ENCODE measurements at places on chromosomes 12 and 14. TPM values are rescaled to one million over a fixed set of nuclear protein-coding genes. Genes with fewer than 3 reads are reported as not detected.

NEUROD4 gene
- not detected for total RNA-seq

SLC17A8 gene
- 0.34 TPM for total RNA-seq

TEX52 gene
- total RNA-seq, result not detected

EPS8 gene
- 90.5 TPM for total RNA-seq

CDH24 gene
- total RNA-seq, result 2.6 TPM

CMKLR1 gene
- total RNA-seq, result 53.0 TPM

SERPINA3 gene
- total RNA-seq, result 29.7 TPM

DNA sequence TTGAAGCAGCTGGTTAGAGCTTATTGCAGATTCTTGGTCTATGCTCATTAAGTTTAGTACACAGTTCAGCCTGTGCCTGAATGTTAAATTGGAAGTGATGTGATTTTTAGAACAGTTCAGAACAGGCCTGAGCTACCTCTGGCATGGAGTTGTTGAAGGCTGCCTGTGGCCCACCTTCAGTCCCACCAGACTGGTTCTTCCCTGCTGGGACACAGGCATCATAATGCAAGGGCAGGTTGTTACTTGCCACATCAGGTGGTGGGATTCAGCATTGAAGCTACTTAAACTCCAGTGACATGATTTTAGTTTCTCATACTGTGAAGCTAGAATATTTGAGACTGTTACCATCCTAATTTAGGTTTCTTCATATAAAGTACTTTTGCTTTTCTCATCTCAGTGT lies 49.4 kb downstream of the PROX2 start:
- no peaks in the 10 kb centered on the region for H3K36me3 ChIP-seq
- no peak overlapping the region for H3K4me3 ChIP-seq
- H3K4me1 ChIP-seq, result no peaks in the 10 kb centered on the region

- peaks cover 10% of the 10 kb centered on the region for H3K4me1 ChIP-seq
- H3K36me3 ChIP-seq, result no peaks in the 10 kb centered on the region
- H3K27ac ChIP-seq, result no peak overlapping the region
Observed at GRCh38 chr12:700016-700415, 36.8 kb upstream of the NINJ2 start.

- no peaks in the 10 kb centered on the region for H3K4me1 ChIP-seq
- no peaks in the 10 kb centered on the region for H3K27me3 ChIP-seq
- peaks cover 5% of the 10 kb centered on the region for H3K36me3 ChIP-seq
- DNase-seq, result no peak
- H3K27ac ChIP-seq, result no peak overlapping the region
Observed at GRCh38 chr14:64265222-64265621, 28.9 kb downstream of the ESR2 start.

DNA sequence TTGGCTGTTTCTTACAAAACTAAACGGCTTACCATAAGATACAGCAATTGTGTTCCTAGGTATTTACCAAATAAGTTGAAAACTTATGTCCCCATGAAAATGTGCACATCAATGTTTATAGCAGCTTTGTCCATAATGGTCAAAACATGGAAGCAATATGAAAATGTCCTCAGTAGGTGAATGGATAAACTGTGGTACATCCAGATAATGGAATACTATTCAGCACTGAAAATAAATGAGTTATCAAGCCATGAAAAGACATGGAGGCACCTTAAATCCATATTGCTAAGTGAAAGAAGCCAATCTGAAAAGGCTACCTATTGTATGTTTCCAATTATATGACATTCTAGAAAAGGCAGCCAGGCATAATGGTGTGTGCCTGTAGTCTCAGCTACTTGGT lies 40.7 kb downstream of the CFL2 start:
- H3K27ac ChIP-seq, result no peak overlapping the region
- DNase-seq, result no peak
- H3K4me1 ChIP-seq, result peaks cover 13% of the 10 kb centered on the region

DNA sequence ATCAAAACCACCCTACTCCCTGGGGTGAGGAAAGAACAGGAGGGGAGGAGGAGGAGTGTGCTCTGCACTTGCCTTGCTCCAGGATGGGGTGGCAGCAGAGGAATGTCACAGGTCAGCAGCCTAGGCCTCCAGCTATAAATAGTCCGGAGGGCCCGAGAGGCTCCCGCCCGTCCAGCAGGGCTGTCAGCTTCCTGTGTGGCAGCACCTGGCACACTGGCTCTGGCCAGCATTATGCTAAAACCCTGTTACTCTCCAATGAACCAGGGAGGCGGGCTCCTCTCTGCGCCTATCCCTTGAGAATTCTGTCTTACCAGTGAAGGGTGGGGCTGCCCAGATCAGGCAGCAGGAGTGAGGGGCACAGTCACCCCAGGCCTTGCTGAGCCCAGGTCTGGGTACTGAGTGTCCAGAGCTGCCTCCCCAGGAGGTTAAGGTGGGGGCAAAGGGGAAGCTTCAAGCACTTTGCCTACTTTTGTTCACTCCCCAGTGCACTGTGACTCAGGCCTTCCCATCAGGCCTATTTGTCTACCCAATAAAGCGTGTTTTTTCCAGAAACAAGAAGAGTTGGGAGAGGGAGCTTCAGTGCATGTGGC lies 1.2 kb upstream of the COX14 start:
- peak overlapping the region; percentile 73 for H3K4me3 ChIP-seq
- peaks cover 36% of the 10 kb centered on the region for H3K4me1 ChIP-seq
- H3K27me3 ChIP-seq, result no peaks in the 10 kb centered on the region
- peak overlapping the region; percentile 96 for H3K27ac ChIP-seq
- peak; percentile 89 for DNase-seq
- H3K36me3 ChIP-seq, result peaks cover 24% of the 10 kb centered on the region

DNA sequence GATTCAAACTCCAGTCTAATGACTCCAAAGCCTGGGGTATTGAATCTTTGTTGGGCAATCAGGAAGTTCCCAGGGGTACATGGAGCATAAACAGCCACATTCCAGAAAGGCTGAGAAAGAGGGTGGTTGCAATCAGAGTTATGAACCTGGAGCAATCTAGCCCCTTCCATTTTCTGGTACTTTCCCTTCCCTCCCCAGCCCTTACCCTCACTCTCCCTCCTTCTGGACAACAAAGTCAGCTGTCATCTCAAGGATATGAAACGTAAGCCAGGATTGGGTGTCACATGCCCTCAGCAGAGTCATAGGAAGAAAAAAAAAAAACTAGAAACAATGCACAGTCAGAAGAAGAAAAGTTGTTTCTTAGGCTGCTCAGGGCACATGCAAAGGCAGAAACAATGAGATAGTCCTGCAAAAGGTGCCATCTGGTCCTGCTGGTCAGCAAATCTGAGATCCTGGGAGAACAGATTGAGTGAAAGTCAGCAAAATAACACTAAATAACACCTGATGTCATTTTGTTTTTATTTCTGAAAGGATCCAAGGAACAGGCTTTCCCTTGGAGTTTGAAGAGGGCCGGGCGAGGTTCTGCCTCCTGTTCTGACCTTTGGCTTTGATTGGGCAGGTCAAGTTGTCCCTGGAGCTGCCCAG lies 27.1 kb downstream of the TMEM229B start:
- H3K4me3 ChIP-seq, result no peak overlapping the region
- DNase-seq, result no peak
- H3K27ac ChIP-seq, result no peak overlapping the region
- H3K27me3 ChIP-seq, result no peaks in the 10 kb centered on the region

- H3K4me1 ChIP-seq, result no peaks in the 10 kb centered on the region
- H3K36me3 ChIP-seq, result no peaks in the 10 kb centered on the region
- H3K4me3 ChIP-seq, result no peak overlapping the region
- DNase-seq, result no peak
Observed at GRCh38 chr12:79115743-79116142, 251.2 kb downstream of the SYT1 start.

GRCh38 chr12:50297027-50297426 lies 13.7 kb upstream of the LIMA1 start:
- peaks cover 5% of the 10 kb centered on the region for H3K36me3 ChIP-seq
- peaks cover 21% of the 10 kb centered on the region for H3K4me1 ChIP-seq
- H3K27me3 ChIP-seq, result no peaks in the 10 kb centered on the region
- no peak for DNase-seq

DNA sequence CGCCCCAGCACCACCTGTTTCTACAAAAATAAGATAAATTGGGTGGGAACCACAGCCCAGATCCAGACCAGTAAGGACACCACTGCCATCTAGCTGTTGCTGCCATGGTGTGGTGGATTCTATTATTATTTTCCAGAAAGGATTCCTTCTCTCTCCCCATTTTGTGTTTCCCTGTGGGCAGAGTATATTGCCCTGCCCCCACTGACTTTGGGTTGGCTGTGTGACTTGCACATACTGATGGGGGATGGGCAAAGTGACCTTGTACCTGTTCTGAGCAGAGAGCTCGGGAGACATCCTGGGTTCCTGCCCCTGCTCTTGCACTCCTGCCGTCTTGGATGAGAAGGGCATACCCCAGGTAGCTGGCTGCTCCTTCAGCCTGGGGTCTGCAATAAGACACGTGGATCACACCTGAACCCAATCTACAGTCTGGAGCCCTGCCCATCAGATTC lies 24.3 kb downstream of the MOAP1 start:
- H3K4me3 ChIP-seq, result no peak overlapping the region
- DNase-seq, result no peak
- H3K36me3 ChIP-seq, result no peaks in the 10 kb centered on the region
- H3K27ac ChIP-seq, result no peak overlapping the region
- H3K4me1 ChIP-seq, result no peaks in the 10 kb centered on the region
- H3K27me3 ChIP-seq, result no peaks in the 10 kb centered on the region

GRCh38 chr14:101132051-101132571 lies 228.6 kb upstream of the RTL1 start:
- no peaks in the 10 kb centered on the region for H3K4me1 ChIP-seq
- H3K27me3 ChIP-seq, result peaks cover 70% of the 10 kb centered on the region
- H3K27ac ChIP-seq, result no peak overlapping the region
- no peak for DNase-seq
- H3K4me3 ChIP-seq, result no peak overlapping the region

- H3K27ac ChIP-seq, result peak overlapping the region; percentile 66
- H3K4me3 ChIP-seq, result no peak overlapping the region
- no peak for DNase-seq
- no peaks in the 10 kb centered on the region for H3K27me3 ChIP-seq
- H3K4me1 ChIP-seq, result peaks cover 12% of the 10 kb centered on the region
- no peaks in the 10 kb centered on the region for H3K36me3 ChIP-seq
Observed at GRCh38 chr12:93740751-93741150, 63.6 kb downstream of the CRADD start.

- H3K27me3 ChIP-seq, result no peaks in the 10 kb centered on the region
- peaks cover 7% of the 10 kb centered on the region for H3K4me1 ChIP-seq
- no peak overlapping the region for H3K27ac ChIP-seq
- no peak for DNase-seq
- no peak overlapping the region for H3K4me3 ChIP-seq
Observed at GRCh38 chr12:31203261-31203660, 122.7 kb downstream of the SINHCAF start.

DNA sequence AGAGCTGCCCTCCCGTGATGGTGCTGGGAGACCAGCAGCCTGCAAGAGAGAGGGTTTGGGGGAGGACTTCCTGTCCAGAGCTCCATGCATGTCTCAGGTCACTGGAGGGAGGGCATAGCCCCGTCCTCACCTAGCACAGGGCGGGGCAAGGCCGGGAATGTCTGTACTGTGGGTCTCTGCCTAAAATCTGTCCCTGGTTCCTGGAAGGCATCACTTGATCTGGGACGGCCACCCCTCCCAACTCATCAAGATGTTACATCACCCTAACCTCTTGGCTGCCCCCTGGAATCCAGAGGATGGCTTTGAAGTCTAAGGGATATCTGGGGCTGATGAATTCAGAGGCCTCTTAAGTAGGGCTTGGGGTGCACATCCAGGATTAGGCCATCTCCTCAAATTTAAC lies 37.0 kb upstream of the MEG3 start:
- H3K27ac ChIP-seq, result no peak overlapping the region
- no peak overlapping the region for H3K4me3 ChIP-seq
- DNase-seq, result no peak
- no peaks in the 10 kb centered on the region for H3K36me3 ChIP-seq

DNA sequence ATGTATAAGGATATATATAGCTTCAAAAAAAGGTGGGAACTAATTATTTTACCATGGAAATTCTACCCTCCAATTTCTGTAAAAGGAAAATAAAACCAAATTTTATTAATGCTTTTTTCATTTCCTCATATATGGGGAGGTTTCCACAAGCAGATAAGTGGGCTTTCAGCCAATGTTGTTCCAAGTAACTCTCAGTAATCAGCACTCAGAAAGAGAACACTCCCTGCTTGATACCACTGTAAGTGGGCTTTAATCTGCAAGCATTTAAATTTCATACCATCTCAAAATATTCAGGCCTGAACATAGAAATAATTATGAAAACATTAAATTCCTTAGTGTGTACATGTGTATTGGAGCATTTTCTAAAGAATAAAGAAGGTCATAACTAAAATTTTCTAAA lies 827.6 kb downstream of the C12orf50 start:
- no peaks in the 10 kb centered on the region for H3K4me1 ChIP-seq
- DNase-seq, result no peak
- no peak overlapping the region for H3K4me3 ChIP-seq

GRCh38 chr12:12396694-12397093 lies 39.8 kb downstream of the BORCS5 start:
- H3K36me3 ChIP-seq, result no peaks in the 10 kb centered on the region
- H3K27me3 ChIP-seq, result no peaks in the 10 kb centered on the region
- no peak overlapping the region for H3K27ac ChIP-seq
- H3K4me3 ChIP-seq, result no peak overlapping the region
- H3K4me1 ChIP-seq, result no peaks in the 10 kb centered on the region

DNA sequence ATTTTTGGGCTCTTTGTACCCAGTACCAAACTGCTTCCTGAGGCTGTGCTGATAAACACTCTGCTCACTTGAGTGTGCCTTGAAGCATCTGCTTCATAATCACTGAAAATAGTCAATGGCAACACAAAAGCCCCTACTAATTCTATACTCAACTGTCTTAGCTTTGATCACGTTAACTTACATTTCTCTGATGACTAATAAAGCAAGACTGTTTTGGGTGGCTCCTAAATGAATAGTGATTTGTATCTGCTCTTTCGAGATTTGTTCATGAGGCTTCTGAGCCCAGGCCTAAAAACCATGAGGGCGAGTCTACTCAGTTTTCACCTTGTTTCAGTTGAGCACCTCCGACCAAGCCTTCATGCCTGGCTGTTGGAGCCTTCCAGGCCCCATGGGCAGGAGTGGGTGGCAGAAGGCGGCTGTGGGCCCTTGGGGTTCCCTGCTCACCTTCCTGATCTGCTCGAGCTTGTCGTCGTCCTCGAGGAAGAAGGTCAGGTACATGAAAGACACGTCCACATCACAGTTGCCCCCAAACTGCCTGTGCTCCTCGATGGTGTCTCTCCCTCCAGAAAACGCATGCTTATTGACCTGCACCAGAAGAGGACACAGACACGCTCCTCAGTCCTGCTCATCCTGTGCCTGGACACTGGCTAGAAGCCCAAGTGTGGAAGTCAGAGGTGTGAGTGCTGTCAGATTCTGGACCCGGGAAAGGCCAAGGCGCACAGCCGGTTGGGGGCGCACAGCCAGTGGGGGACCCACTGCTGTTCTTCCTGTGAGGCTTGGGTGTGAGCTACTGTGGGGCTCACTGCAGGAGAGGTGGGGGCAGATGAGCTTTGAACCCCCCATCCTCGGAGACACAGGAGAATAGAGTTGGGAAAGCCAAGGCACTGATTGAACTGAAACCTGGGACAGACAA lies 13.7 kb downstream of the SLC25A47 start:
- H3K27ac ChIP-seq, result no peak overlapping the region
- DNase-seq, result peak; percentile 44
